ENCODE measurements at places on chromosomes 2 and 18.

DNA sequence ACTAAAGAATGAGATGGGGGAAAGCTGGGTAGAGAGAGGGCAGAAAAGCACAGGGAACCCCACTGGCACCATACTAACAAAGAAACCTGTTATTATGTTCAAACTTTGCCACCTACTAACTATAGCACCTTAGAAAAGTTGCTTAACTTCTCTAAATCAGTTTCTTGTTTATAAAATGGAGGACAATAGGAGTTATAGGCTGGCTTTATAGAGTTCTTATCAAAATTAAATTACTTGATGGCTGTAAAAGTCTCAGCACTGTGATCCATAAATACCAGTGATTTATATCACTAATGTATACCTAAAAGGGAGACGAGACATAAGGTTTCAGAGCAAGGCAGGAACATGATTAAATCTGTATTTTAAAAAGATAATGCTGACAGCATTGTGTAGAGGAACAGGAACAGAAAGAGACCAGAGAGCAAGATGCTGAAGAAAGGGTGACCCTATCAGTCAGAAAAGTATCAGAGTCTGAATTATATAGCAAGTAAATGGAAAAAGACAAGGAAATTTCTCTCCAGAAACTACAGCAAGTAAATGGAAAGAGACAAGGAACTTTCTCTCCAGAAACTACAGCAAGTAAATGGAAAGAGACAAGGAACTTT is 29.1 kb downstream of the PRKD3 start:
- no peak for DNase-seq

DNA sequence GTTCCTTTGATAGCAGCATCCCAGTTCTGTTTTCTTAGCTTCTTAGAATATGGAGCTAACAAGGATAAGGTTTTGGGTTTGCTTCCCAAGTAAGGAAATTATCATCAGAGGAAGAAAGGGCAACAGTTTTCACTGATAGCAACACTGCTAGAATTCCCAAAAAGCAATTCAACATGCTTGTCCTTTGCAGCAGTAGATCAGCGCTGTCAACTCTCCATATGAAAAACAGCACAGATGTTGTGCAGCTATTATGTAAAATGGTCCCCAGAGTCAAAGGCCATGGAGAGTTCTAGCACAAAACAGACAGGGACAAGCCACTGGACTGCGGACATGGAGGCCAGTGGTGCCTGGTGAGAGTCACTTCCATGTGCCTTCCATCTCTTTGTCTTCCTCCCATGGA is 135.9 kb upstream of the RNF152 start:
- no peak for DNase-seq

- no peak for DNase-seq
Observed at GRCh38 chr2:238445409-238446190, 18.9 kb downstream of the ASB1 start.

DNA sequence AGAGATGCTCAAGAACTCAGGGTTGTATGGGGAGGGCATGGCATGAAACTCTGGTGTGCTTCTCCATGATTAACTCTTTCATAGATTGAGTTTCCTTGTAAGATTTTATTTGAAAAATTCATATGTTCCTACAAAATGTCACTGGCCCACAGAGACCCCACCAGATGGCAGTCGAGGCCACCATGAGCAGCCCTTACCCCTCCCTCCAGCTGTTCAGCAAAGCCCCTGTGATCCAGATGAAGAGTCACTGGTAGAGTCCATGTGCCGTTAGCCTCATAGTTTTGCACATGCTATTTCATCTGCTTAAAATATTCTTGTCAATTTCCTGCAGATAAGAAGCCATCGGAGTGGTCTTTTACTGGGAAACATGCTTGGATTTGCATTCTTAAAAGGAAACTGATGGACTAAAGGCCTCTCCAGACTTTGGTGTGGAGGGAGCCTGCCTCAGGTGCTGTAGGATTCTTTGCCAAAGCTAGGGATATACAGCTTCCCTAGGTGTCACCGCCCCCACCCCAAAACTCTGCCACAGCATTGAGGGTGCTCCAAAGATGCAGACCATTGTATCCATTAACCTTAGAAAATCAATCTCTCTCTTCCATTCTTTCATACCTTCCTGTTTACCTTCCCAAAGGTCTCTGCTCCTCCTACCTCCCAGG is 18.8 kb downstream of the ZNF385B start:
- no peak for DNase-seq

DNA sequence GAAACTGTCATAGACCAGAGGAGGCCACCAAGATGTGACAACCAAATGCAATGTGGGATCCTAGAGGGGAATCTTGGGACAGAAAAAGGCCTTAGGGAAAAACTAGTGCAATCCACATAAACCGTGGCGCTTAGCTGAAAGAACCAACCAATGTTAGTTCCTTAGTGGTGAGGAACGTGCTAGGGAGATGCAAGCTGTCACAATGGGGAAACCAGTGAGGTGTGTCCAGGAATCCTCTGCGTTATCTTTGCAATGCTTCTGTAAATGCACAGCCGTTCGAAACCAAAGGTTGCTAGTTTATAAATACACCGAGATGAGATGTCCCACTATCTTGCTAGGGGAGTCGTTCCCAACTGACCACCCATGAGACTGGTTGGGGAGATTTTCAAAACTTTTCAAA is 157.0 kb upstream of the ID2 start:
- DNase-seq = no peak

DNA sequence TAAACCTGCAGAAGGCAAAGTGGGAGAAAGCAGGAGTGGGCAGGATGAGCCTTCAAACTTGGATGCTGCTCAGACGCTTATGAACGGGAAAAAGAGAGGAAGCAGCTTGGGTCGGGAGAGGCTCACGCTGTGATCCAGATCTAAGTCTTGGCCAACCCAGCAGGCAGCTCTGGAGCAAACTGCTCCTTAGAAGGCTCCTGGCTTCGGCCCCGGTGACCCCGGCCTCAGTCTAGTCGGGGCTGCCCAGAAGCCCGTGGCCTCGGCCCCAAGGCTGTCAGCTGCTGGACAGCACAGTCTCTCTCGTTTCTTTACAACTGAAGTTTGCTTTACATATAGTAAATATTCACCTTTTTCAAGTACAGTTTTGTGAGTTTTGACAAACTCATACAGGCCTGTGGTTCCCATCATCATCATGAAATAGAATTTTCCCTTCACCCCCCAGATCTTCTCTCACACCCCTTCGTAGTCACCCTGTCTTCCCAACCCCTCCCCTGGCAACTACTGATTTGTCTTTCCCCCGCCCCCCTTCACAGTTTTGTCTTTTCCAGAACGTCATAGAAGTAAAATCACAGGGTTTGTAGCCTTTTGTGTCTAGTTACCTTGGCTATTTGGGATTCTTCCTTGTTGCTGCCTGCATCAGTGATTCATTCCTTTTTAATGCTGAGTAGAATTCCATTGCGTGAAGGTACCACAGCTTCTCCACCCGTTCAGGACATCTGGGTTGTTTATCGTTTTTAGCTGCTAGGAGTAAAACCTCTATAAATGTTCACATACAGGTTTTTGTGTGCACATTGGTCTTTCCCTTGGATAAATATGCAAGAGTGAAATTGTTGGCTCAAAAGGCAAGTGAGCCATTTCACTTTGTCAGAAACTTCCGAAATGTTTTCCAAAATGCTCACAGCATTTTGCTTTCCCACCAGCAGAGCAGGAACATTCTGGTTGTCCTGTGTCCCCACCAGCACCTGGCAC is 35.1 kb downstream of the MYO7B start:
- peak; percentile 7 for DNase-seq

GRCh38 chr2:71892896-71893295 is 254.8 kb downstream of the CYP26B1 start:
- DNase-seq = no peak

- no peak for DNase-seq
Observed at GRCh38 chr2:219073413-219074129, 12.8 kb upstream of the IHH start.

DNA sequence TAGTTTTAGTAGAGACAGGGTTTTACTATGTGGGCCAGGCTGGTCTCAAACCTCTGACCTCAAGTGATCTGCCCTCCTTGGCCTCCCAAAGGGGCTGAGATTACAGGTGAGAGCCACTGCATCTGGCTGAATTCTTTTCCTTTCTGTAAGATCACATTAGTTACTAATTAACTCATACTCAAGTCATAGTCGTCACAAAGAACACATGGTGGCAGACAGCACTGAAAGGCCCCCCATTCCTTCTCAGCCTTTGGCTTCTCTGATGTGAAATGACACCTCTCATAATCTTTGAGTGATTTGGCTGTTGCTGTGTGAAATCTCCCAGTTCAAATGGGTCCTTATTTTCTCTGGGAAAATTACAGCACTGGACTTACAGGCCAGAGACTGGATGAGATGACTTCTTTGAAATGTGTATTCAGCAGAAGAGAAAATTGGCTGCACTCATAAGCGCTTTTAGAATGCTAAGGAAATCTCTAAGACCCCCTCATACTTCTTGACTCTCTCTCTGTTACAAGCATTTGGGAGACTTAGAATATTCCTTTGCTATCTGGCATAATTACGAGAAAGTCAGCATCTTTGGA is 764.8 kb downstream of the RNF144A start:
- no peak for DNase-seq

DNA sequence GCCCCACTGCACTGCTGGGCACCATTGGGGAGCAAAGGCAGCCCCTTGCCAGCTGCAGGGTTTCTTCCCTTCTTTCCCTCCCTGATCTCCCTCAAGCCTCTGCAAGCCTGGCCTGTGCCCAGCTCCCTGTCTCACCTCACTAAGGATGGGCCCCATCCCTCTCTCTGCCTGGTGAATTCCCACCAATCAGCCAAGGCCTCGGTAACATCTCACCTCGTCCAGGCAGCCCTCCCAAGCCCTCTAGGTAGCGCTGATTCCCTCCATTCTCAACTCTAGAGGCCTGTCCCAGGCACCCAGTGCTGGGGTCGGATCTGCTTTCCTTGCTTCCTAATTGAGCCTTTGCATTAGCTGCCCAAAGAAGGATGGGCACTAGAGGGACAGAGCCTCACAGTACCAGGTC is 63.0 kb downstream of the CELF4 start:
- DNase-seq = no peak

DNA sequence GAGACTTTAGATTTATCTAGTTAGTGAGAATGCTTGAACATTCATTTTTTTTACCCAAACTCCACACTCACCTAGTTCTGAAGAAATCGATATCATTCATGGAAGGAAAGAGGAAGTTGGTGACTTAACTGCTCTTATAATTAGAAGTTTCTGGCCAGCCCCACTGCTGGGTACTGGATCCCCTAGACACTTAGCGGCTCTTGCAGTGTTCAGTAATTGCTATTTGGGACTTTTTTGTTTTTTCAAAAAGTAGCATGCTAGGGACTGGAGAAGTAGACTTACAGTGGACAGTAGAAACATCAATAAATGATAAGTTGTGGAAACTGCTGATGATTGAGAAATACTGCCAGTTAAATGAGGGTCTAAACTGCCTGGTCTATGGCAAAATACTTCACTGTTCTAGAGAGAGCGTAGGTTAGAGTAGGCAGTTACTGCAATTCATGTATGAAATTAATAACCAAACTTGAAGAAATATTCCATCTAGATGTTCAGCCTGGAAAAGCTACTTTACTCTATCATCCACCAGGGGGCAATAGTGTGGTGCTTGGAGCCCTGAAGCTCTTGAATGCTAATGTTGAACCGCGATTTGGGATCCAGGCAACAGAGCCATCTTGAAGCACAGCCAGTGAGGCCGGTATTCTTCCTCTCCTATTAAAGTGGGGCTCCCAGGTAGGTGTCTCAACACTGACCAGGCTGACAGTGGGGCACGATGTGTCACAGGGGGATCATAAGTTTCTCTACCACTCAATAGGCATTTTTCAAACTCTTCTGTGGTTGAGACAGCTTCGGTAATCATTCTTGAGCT is 146.1 kb upstream of the SESTD1 start:
- DNase-seq = no peak

DNA sequence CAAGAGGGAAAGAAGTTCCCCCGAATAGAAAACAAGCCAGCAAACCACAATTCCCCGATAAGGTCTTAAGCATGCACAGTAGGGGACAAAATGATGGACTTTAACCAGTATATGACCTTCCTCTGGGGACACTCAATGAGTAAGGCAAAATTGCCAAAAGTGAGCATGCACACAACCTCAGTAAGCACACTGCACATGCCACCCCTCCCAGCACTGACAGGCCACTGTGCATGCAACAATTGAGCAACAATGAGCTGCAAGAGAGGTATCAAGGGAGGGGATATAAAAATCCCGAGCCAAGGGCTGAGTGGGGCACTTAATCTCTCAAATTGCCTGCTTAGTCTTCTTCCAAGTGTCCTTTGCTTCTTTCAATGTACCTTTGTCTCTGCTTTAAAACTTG is 935.8 kb upstream of the SLC39A10 start:
- no peak for DNase-seq

DNA sequence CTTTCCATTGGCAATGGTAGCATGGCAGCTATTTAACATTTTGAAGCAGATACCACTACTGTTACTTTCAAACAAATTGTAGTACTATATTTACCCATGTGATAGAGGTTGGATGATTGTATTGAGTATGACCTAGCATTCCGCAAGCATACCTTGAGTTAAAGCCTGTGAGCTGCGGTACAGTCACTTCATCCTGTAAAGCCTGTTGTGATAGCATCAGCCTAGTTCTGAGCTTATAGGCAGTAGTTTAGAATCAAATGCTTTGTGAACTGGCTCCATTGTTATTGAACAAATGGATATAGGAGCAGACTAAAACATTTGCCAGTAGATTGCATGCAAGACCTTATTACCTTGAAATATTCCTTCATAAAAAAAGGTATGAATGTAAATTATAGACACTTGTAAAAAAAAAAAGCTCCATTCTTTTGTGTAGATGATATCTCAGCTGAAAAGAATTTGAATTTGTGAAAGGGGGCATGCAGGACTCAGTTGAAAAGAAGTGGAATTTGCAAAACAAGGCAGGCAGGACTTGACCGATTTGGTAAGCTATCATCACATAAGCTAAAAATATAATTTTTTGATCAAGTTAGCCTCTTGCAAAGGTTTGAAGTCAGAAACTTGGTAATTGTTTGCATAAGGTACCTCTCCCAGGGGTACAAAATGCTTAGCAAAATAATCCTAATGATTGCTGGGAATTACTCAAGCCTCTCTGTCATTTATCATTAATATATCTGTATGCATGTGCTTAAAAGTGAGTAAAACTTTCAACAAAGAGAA is 138.5 kb upstream of the ITGA4 start:
- DNase-seq = no peak

DNA sequence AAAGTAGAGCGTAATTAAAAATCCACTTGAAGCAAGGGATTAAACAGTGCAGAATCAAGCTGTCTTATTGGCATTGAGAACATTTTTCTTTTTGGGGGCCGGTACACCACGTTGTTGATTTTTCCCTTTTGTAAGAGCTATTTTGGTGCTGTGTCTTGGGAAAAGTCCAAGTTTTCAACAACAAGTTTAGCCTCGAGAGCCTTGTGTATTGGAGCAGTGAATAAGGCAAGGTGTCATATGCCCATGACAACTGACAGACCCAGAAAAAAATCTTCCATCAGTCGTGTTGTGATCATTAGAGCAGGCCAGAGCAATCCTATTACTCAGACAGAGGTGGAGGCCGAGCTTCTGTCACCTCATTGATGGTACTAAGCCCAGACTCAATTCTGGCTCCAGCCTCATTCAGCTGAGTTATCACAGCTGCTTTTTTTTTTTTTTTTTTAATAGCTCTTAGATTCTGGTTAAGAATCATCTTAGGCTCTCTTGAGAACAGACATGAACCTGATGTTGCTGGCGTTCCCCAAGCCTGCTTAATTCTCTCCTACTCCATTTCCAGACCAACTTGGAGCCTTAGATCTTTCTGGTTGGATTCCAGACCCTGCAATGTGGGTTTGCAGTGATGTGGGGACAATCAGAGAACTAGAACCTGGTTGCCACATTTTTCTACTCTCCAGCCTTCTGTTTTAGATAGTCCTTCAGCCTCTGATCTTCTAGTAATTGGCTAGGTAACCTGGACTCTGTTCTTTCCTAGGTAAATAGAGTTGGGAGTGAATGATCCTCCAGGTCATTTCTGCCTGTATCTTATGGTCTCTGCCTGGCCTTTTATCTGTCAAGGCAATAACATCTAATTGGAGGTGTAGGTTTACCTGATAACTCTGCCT is 43.1 kb downstream of the MOGAT1 start:
- no peak for DNase-seq

Measured in natural killer cell (primary cell).